ENCODE measurements at places on chromosomes 5 and 9.
A peak's percentile ranks its signal among the peaks of the same experiment; 100 is the strongest.

DNA sequence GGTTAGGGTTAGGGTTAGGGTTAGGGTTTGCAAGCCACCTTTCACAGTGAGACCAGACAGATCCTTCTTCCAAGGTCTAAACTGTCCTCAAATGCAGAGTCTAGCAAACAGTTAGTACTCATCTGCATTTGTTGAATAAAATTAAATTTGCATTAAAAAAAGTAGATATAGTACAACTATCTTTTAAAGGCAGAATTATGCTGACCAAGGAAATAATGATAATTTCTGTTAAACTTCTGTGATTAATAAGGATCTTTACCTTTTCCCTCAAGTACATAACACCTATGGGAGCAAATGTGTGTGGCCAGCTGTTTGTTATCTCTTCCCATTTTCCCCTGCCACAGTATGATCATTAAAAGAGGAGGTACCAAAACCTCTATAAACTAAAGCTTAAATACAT lies 19.8 kb downstream of the PUM3 start:
- no peak for DNase-seq

DNA sequence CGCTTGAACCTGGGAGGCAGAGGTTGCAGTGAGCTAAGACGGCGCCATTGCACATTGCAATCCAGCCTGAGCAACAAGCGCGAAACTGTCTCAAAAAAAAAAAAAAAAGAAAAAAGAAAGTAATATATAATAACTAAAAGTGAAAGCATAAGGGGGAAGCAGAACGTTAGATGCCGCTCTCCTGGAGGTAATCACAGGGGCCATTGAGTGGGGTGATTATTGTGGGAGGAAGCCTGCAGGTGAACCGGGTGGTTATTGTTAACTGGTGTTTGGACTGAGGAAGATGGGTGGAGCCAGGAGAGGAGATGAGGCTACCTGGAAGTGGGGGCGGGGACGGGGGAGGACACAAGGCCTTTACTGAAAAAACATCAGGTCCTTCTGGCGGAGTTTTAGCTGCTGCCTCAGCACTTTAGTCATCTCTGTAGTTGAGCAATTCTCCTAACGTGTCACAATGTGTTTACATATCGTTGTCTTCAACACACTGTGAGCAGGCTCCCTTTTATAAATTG lies 5.3 kb upstream of the TJP2 start:
- peak; percentile 25 for DNase-seq

DNA sequence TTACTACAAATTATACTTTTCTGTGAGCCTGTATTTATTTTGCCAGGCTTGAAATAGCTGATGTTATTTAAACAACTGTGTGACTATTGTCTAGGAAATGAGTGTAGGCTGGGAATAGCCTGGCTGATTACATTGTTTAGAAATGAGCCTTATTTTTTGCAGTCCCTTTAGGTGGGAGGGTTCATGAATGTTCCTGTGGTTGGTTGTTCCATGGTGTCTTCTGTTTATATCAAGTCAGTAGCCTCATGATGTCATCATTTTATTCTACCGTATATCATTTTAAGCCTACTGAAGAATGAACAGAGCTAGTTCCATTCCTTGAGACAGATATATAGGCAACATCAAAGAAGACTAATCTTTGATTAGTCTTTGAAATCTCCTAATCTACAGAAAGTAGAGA lies 53.1 kb downstream of the MAP1B start:
- no peak for DNase-seq

- DNase-seq, result no peak
Measured at GRCh38 chr5:88647901-88648300, 235.1 kb downstream of the MEF2C start.

GRCh38 chr5:171269717-171270116 lies 39.3 kb upstream of the TLX3 start:
- no peak for DNase-seq
